IgD-negative memory B cell (primary cell): ENCODE measurements at places on chromosomes 2 and 18. TPM values are rescaled to one million over a fixed set of nuclear protein-coding genes. Genes with fewer than 3 reads are reported as not detected.

The TMEM163 gene
- polyA plus RNA-seq, result 1.2 TPM

The WIPF1 gene
- polyA plus RNA-seq, result 120 TPM

The TOGARAM2 gene
- 0.28 TPM for polyA plus RNA-seq

The RALBP1 gene
- 49.8 TPM for polyA plus RNA-seq

The NFATC1 gene
- polyA plus RNA-seq, result 63.2 TPM

The PRKAG3 gene
- not detected for polyA plus RNA-seq

The DSG1 gene
- not detected for polyA plus RNA-seq

The SNRPD1 gene
- polyA plus RNA-seq, result 102 TPM

The POTEJ gene
- not detected for polyA plus RNA-seq

The PROC gene
- not detected for polyA plus RNA-seq

The HOXD8 gene
- polyA plus RNA-seq, result not detected

The IL36RN gene
- not detected for polyA plus RNA-seq

The IL37 gene
- polyA plus RNA-seq, result not detected

The SERPINB3 gene
- not detected for polyA plus RNA-seq

The CHRND gene
- not detected for polyA plus RNA-seq

The C2orf42 gene
- polyA plus RNA-seq, result 30.7 TPM

The LYG2 gene
- not detected for polyA plus RNA-seq

The GPN1 gene
- 46.4 TPM for polyA plus RNA-seq

The IL1RN gene
- polyA plus RNA-seq, result not detected

The SCYGR4 gene
- not detected for polyA plus RNA-seq

The MC4R gene
- polyA plus RNA-seq, result not detected

The LCLAT1 gene
- 14.3 TPM for polyA plus RNA-seq

The LIMS2 gene
- polyA plus RNA-seq, result 35.1 TPM

The GATA6 gene
- not detected for polyA plus RNA-seq

The KCNS3 gene
- polyA plus RNA-seq, result not detected

The DYSF gene
- 0.34 TPM for polyA plus RNA-seq

The NTSR2 gene
- polyA plus RNA-seq, result not detected

The MC5R gene
- not detected for polyA plus RNA-seq

The KATNAL2 gene
- polyA plus RNA-seq, result 0.59 TPM

The IL1RL1 gene
- polyA plus RNA-seq, result not detected

The MAP2 gene
- polyA plus RNA-seq, result 3.4 TPM

The CPLX4 gene
- not detected for polyA plus RNA-seq

The COL4A4 gene
- 20.8 TPM for polyA plus RNA-seq

The SLC4A1AP gene
- 20.7 TPM for polyA plus RNA-seq

The NT5C1B gene
- polyA plus RNA-seq, result 0.55 TPM

The TGFA gene
- polyA plus RNA-seq, result 0.06 TPM

The ALS2 gene
- 4.4 TPM for polyA plus RNA-seq

The ALPG gene
- polyA plus RNA-seq, result not detected

The SERPINB13 gene
- not detected for polyA plus RNA-seq

The LGALSL gene
- polyA plus RNA-seq, result 0.45 TPM

The ADD2 gene
- 17.3 TPM for polyA plus RNA-seq

The OSR1 gene
- polyA plus RNA-seq, result not detected

The PROM2 gene
- polyA plus RNA-seq, result not detected

The REG1A gene
- polyA plus RNA-seq, result not detected

The TSN gene
- 65.8 TPM for polyA plus RNA-seq

The FHOD3 gene
- not detected for polyA plus RNA-seq

The RNF152 gene
- polyA plus RNA-seq, result not detected

The FBXO36 gene
- polyA plus RNA-seq, result 0.63 TPM

The CNOT9 gene
- polyA plus RNA-seq, result 16.7 TPM

The ABCA12 gene
- not detected for polyA plus RNA-seq

The CHRNG gene
- not detected for polyA plus RNA-seq

The IKZF2 gene
- polyA plus RNA-seq, result 0.09 TPM

The PLCD4 gene
- polyA plus RNA-seq, result 0.40 TPM

The UGT1A10 gene
- polyA plus RNA-seq, result not detected

The AMER3 gene
- polyA plus RNA-seq, result not detected
